DMS53 (cell line): ENCODE measurements at places on chromosomes 6 and 20.
A peak's percentile ranks its signal among the peaks of the same experiment; 100 is the strongest.

DNA sequence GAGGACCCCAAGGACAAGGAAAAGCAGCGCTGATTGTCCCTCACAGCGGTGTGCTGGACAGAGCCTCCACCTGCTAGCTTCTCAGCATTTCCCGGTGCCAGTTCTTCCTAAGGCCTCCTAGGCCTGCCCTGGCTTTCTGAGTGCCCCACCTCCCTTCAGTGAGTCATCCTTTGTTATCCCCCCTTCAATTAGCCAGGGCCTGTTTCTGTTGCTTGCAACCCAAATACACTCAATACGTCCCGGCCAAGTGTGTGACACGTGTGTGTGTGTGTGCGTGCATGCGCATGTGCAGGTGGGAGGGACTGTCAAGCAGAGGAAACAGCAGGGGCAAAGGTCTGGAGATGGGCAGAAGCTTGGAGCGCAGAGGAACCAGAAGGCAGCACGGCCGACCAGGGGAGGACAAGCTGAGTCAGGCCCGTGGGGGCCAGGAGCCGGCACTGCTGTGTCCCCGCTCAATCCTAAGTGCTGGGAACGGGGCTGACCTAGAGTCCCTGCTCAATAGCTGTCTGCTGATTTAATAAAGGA lies 159.8 kb downstream of the PREX1 start:
- DNase-seq, result no peak

- no peak for DNase-seq
Measured at GRCh38 chr6:128310451-128310850, 209.9 kb downstream of the PTPRK start.

- peak; percentile 75 for DNase-seq
Measured at GRCh38 chr20:675453-676314, at the start of gene SCRT2. Gene SCRT2, minus strand, starts transcription at chr20:675802. Its CDS starts 201 bp downstream, at chr20:675601.

- DNase-seq, result peak; percentile 51
Measured at GRCh38 chr6:29834564-29835436, 7.2 kb downstream of the HLA-G start.

DNA sequence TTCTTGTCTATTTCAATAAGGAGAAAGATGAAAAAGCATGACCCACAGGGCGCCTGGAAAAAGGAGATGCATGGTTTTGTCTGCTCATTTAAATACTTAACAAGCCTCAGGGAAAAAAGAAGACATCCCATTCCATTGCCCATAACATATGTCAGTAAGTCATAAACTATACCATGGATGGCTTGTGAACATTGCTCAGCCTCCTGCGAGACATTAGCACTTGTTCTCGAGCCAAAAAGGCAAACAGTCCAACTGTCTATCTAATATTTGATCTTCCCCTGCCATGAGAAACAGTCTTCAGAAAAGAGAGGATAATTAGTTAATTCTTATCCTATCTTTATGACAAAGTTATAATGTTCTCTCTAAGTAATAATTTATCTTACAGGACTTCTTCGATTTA lies 527.4 kb downstream of the HACE1 start:
- DNase-seq, result no peak

- DNase-seq, result no peak
Measured at GRCh38 chr6:134979142-134979541, 29.2 kb upstream of the ALDH8A1 start.

- DNase-seq, result peak; percentile 49
Measured at GRCh38 chr20:2402271-2402980, 21.7 kb downstream of the TGM6 start.

GRCh38 chr20:23079016-23079351 lies 7.1 kb downstream of the CD93 start:
- peak; percentile 10 for DNase-seq

GRCh38 chr6:3196770-3197169 lies 30.7 kb downstream of the TUBB2B start:
- no peak for DNase-seq

DNA sequence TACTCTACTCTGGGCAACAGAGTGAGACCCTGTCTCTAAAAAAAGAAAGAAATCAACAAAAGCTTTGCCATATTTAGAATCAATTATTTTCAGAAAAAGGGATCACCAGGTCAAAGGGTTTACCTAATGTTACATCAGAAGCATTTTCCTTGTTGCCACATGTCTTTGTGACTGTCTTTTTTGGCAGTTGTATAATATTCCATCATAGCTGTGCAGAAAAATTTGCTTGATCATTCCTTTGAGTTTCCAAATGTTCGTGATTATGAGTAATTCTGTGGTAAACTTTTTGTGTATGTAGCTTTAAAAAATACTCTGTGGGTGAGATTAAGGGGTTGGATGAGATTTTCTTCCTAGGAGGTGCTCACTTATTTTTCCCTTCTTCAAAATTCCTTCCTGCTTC lies 26.4 kb downstream of the PNPLA1 start:
- DNase-seq, result no peak

GRCh38 chr6:6686748-6687601 lies 98.5 kb downstream of the LY86 start:
- DNase-seq, result peak; percentile 99

DNA sequence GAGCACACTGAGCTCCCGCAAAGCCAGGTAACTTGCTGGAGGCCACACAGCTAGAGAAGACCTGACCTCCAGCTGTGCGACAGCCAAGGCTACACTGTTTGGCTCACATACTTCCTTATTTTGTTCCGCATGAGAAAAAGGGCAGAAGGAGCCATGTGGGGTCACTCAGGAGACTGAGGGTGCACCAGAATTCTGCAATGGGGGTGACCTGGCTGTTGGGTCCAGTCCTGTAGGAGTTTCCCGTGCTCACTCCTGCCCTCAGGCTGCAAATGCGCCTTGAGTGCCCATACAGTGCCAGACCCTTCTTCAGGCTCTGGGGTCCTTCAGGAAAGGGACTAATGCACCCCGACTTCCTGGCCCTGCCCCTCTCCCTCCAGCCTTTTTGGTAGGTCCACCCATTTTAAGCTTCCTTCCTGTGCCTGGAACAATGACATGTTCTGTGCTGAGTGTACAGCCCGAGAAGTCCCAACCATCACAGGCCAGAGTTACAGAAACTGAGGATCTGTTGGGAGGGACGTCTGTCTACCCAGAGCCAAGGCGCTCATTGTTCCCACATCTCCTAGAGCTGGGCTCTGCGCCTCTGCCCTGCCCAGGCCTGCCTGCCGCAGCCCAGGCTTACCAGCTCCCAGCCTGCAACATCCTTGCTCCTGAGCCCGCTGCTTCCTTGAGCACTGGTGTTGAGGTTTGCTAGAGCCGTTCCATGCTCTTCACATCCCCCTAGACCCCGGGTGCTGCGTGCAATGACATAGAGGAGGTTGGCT lies 33.5 kb upstream of the CD93 start:
- no peak for DNase-seq

DNA sequence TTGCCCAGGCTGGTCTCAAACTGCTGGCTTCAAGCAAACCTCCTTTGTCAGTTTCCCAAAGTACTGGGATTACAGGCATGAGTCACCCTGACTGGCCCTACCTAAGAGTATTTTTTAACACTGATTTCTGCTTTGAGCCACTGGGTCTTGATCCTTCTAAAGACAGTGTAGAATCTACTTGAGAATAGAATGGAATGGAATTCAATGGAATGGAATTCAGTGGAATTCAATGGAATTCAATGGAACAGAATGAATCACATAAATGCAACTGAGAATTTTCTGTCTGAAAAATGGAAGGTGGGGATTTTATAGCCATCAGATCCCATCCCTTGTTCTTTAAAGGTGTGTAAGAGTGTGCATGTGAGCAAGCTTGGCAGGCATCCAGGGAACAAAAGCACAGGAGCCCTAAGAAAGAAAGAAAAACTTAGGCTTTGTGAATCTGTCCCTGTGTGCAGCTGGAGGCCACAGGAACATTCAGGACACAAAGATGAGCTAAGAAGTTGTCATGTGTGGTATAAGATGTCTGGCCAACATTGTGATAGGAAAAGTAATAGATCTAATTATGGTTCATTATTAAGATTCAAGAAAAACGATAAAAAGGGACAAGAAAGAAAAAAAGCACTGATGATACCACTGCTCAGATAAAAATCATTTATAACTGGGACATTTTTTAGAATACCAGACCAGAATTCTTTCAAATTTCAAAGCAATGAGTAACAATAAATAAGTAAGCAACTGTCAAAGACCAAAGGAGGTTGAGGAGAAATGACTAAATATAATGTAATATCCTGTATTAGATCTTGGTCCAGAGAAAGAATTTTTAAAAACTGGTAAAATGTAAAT lies 681.0 kb upstream of the GJE1 start:
- DNase-seq, result no peak

DNA sequence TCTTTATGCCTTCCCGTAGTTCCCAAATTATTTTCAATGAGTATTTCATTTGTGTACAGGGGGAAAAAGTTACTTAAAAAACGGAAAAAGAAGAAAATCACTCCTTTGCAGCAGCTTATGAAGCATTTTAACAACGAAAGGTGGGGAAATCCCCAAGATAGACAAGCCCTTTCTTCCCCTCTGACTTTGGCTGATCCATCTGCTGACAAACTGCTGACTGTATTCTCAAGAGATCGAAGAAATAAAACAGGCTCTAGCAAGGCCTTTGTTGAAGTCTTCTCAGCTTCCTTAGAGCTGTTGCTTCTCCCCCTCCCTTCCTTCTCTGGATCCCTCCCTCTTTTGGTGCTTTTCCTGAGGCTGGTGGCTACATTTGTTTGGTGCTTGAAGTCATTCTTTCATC lies 325.2 kb downstream of the NRN1 start:
- no peak for DNase-seq

GRCh38 chr6:73631849-73632248 lies 21.9 kb downstream of the SLC17A5 start:
- DNase-seq, result no peak

- peak; percentile 37 for DNase-seq
Measured at GRCh38 chr6:98824902-98825599, 9.3 kb upstream of the POU3F2 start.

DNA sequence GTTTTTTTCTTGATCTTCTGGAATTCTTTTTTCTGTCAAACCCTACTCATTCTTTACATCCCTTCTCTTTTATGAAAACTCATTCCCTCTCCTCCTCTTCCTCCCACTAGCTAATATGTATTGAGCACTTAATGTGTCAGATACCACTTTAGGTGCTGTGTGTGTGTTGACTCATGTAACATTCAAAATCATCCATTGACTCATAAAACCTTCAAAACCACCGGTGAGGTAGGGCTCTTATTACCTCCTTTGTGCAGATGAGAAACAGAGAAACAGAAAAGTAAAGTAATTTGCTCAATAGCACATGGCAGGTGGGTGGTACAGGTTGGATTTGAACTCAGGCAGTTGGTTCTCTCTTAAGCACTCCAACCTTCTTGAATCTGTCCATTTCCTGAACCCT lies 136.3 kb upstream of the NEDD9 start:
- DNase-seq, result peak; percentile 20

GRCh38 chr6:3287308-3287707 lies 28.6 kb downstream of the PSMG4 start:
- no peak for DNase-seq

- no peak for DNase-seq
Measured at GRCh38 chr20:51930775-51931174, 128.5 kb upstream of the SALL4 start.

DNA sequence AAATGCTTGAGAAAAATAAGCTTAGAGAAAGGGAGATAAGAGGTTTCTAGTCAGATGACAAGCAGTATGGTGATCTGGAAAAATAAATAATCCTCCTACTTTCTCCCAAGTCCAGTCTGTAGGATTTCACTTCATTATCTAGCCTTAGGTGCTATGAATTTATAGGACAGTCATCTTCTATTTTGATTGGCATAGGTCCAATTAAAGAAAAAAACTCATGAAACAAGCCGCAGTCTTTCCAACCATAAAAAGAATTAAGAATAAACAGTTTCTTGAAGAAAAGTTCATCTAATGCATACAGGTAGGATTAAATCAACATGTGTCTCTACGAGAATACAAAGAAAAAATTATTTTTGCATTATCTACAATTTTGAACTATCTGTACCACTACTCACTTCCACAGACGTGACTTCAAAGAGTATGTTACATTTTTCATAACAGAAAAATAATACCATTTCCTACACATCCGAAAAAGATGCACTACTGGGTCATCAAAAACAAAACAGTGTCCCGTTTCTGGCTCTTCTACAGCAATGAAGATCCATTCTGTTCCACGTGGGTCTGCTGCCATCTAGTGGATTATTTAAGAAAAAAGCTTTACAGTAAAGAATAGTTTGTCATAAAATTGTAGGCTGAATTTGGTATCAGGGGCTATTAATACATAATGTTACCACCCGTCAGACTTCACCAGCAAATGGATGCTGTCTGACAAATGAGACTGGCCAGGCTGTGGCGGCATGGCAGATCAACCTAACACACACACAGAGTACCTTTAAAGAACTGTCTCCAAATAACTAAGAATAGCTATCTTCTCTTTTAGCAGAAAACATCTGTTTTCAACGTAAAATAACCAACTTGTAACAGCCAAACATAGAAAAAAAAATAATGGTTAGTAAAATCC lies 28.9 kb downstream of the STX7 start:
- peak; percentile 73 for DNase-seq

DNA sequence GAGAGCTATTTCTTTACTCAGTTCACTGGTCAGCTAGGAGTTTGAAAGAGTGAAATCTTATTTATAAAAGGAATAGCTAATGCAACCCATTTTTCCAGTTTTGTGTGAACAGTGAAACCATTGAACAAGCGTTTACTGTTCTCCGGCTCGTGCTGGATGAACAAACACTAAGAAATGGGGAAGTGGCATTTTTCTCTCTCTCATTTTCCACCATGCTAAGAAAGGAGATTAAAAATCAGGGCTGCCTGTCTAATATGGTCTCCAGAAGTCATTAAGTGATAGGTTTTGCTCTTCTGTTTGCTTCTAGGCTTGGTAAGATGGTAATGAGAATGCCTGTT lies 774 bp upstream of the SFT2D1 start:
- peak; percentile 60 for DNase-seq

- peak; percentile 87 for DNase-seq
Measured at GRCh38 chr6:166707045-166707444, 80.0 kb upstream of the RPS6KA2 start.

GRCh38 chr20:38441916-38442315 lies 6.8 kb upstream of the SNHG17 start:
- DNase-seq, result no peak

DNA sequence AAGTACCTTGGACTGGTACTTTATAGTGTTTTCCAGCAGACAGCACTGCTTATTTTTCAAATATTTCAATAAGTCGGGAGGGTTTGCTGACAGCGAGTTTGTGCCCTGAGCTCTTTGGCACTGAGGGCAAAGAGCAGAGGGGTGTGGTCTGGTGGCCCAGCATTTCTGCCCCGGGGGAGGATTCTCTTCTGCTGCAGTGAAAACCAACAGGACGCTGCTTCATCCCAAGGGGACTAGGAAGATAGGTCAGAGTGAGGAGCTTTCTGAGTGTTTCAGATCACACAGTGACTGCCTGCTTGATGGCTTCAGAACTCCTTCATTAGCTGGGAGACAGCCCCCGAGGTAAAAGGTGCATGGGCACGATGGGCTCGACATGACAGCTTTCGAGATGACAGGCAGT lies 8.6 kb downstream of the ULBP2 start:
- DNase-seq, result no peak
